Astrocyte (in vitro differentiated cells and primary cell): ENCODE measurements at places on chromosomes 3 and 15. TPM values are rescaled to one million over a fixed set of nuclear protein-coding genes. Genes with fewer than 3 reads are reported as not detected.
A peak's percentile ranks its signal among the peaks of the same experiment; 100 is the strongest.

DNA sequence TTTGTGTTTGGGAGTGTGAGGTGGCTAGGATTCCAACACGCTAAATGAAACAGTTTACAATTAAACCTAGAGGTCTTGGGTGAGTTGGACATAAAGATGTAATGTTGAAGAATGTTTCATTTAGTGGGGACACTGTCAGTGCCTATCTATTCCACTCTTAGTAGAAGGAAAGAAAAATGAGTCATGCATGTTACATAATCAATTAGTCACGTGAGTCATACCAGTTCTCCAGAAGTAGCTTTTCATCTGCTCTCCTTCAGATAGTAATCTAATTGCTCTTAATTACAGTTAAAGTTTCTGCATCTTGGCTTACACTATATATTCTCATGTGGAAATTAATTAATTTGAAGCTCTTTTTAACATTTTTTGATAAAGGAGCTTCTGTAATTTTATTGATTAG is 115.7 kb upstream of the P2RY1 start:
- no peaks in the 10 kb centered on the region for H3K4me1 ChIP-seq
- no peaks in the 10 kb centered on the region for H3K27me3 ChIP-seq
- peak; percentile 43 for DNase-seq
- H3K27ac ChIP-seq: no peak overlapping the region
- no peak overlapping the region for H3K4me3 ChIP-seq

AHSG gene
- not detected in 2 replicates for total RNA-seq

NBEAL2 gene
- total RNA-seq: 11.4 and 14.8 TPM in 2 replicates

- peak; percentile 96 for DNase-seq
- H3K4me1 ChIP-seq: peaks cover 26% of the 10 kb centered on the region
- peaks cover 12% of the 10 kb centered on the region for H3K36me3 ChIP-seq
Observed at GRCh38 chr15:67196672-67197363, 57.6 kb downstream of the AAGAB start.

- peaks cover 21% of the 10 kb centered on the region for H3K27me3 ChIP-seq
- H3K4me3 ChIP-seq: no peak overlapping the region
Observed at GRCh38 chr3:10955711-10956453, 36.7 kb upstream of the SLC6A1 start.

TEX55 gene
- not detected in 2 replicates for total RNA-seq

DNA sequence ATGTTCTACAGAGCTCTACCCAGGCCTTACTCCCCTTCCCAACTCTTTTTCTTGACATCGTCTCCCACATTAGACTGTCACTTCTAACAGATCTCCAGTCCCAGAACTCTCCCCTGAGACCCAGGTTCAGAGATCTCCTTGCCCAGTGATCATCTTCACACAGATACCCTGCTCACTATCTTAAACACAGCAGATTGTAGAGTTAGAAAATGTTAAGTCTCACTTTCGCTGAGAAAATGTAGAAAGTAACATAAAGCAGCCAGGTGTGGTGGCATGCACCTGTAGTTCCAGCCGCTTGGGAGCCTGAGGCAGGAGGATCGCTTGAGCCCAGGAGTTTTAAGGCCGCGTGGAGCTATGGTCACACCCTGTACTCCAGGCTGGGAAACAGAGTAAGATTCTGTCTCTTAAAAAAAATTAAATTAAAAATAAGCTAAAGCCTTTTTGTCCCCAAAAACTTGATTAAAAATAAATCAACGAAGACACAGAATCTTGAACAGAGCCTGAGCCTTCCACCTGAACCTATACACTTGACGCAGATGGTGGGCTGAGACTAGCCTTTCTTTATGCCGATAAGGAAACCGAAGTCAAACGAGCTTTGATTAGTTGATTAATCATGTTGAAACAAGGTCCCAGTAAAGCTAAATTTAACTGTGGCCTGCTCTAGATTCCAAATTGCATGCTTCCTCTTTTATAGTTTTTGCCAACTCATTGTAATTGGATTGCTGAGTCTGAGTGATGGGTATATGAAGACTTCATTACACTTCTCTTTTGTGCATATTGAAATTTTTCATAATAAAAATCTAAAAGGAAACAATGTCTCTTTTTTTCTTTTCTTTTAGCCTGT is 31.3 kb upstream of the BLM start:
- peaks cover 9% of the 10 kb centered on the region for H3K4me1 ChIP-seq
- no peaks in the 10 kb centered on the region for H3K27me3 ChIP-seq
- DNase-seq: no peak

GRCh38 chr15:75161106-75161916 is 40.4 kb upstream of the C15orf39 start:
- no peak overlapping the region for H3K4me3 ChIP-seq
- no peaks in the 10 kb centered on the region for H3K4me1 ChIP-seq
- H3K27me3 ChIP-seq: no peaks in the 10 kb centered on the region

AP3B2 gene
- total RNA-seq: 7.2 and 11.5 TPM in 2 replicates

DNA sequence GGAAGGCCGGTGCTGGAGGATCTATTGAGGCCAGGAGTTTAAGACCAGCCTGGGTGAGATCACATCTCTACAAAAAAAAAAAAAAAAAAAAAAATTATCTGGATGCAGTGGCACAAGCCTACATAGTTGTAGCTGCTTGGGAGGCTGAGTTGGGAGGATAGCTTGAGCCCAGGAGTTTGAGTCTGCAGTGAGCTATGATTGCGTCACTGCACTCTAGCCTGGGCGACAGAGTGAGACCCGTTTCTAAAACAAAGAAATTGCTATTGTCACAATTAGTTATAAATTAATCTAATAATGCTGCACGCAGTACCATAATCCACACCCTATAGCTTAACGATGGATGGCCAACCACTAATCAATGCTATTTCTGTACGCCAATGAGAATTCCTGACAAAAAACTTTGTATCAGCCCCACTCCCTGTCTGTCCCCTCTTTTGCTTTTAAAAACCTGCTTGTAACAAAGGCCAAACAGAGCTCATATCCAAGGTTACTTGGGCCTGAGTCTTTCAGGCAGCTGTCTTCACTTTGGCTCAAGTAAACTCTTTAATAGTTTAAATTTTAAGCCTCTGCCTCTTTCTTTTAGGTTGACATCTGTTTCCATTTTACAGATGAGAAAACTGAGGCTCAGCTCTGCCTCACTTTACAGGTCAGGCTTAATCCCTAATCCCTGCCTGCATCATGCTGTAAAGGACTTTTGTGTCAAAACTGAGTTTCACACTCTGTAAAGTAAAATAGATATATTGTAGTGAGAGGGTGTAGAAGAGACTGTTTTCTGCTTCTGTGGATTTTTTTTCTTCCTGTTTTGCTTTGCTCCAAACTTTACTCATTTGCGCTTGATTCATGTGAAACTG is 10.9 kb downstream of the FLNB start:
- DNase-seq: no peak
- no peaks in the 10 kb centered on the region for H3K36me3 ChIP-seq
- H3K27ac ChIP-seq: no peak overlapping the region
- H3K4me3 ChIP-seq: no peak overlapping the region

CACNA2D3 gene
- total RNA-seq: 0.34 and 0.70 TPM in 2 replicates

GRCh38 chr15:64023220-64023619 is 23.1 kb downstream of the DAPK2 start:
- H3K27me3 ChIP-seq: no peaks in the 10 kb centered on the region
- DNase-seq: no peak
- no peak overlapping the region for H3K27ac ChIP-seq
- H3K4me1 ChIP-seq: no peaks in the 10 kb centered on the region
- H3K4me3 ChIP-seq: no peak overlapping the region

KCNAB1 gene
- 0.30 and 0.72 TPM in 2 replicates for total RNA-seq

SLC28A2 gene
- total RNA-seq: not detected in 2 replicates

GRCh38 chr15:52656412-52656811 is 22.8 kb downstream of the ATOSA start:
- no peak for DNase-seq
- H3K27me3 ChIP-seq: no peaks in the 10 kb centered on the region
- no peak overlapping the region for H3K4me3 ChIP-seq

FSD2 gene
- total RNA-seq: 0.09 TPM in 1 of 2 replicates, not detected in the other

GRCh38 chr3:138445236-138445635 is 10.8 kb downstream of the ESYT3 start:
- H3K4me3 ChIP-seq: no peak overlapping the region
- H3K4me1 ChIP-seq: peaks cover 13% of the 10 kb centered on the region
- DNase-seq: no peak
- no peaks in the 10 kb centered on the region for H3K27me3 ChIP-seq

DNA sequence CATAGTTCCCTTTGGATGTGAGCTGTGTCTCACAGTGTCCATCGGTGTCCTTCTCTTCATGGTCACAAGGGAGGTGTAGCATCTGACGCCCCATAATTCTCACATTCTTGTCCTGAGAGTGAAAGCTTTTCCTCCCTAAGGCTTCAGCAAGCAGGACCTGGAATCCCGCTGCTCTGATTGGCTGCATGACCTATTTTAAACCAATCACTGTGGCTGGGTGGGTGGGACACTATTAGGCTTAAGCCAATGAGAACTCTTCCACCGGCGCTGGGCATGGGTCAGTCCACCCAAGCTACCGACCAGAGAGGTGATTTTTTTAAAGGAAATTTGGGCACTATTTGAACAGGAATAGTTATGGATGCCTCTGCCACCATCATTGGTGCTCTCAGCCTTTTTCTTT is 385.9 kb downstream of the MFSD1 start:
- no peak for DNase-seq
- peaks cover 32% of the 10 kb centered on the region for H3K4me1 ChIP-seq
- no peaks in the 10 kb centered on the region for H3K36me3 ChIP-seq
- H3K4me3 ChIP-seq: no peak overlapping the region
- no peaks in the 10 kb centered on the region for H3K27me3 ChIP-seq

- no peak overlapping the region for H3K4me3 ChIP-seq
- no peaks in the 10 kb centered on the region for H3K27me3 ChIP-seq
- no peak for DNase-seq
- H3K4me1 ChIP-seq: no peaks in the 10 kb centered on the region
Observed at GRCh38 chr3:190357468-190357867, 30.5 kb upstream of the CLDN16 start.

DNA sequence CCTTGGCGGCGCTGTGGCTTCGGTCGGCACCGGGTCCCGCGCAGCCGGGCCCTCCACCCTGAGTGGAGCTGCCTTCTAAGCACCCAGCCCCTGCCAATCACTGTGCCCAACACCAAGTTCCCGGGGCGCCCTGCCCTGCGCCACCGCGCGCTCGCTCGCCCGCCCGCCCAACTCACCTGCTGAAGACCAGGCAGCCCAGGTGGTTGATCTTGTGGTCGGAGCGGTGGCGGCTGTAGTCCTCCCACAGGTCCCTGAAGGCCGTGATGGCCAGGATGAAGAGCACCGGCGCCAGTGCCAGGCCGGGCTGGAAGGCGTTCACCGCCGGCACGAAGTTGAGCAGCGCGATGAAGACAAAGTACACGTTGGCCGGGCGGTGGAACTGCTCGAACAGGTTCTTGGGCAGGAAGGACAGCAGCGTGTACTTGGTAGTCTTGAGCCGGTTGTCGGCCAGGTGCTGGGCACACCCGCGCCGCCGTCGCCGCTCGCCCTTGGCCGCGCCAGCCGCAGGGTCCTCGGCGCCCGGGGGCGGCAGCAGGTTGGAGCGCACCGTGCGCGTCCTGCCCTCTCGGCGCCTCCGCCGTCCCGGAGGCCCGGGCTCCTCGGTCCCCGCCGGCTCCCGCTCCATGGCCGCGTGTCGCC is 536 bp downstream of the ATP10A start:
- peak overlapping the region; percentile 78 for H3K4me3 ChIP-seq
- H3K4me1 ChIP-seq: peaks cover 22% of the 10 kb centered on the region
- H3K36me3 ChIP-seq: no peaks in the 10 kb centered on the region
- H3K27ac ChIP-seq: peak overlapping the region; percentile 44
- no peak for DNase-seq

DNA sequence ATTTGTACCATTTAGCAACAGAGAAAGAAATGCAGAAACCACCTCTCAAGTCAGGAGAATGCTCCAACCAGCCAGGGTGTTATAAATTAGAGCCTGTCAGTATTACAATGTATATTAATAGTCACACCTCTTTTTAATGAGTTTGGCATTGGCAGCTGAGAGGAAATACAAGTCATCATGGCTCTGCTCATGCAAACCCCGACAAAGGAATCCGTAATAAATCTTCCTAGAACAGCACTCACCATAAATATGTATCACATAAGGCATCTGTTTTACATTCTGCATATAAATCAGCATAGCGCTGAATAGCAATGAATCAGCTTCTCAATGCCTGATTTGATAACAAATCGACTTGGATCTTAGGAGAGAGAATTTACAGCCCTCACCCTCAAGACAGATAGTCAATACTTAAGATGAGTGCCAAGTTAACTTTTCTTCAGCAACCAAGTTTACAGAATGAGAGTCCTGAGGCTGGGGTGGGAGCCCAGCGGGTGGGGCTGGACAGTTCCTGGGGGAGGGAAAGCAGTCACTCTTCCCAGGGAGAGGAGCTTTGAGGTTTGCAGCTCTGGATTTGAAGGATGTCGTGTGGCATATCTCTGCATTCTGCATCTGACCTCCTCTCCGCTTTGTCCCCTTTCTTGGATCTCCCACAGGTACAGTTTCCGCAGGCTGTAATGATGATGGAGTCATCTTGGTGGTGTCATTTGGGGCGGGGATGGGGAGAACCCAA is 1034.4 kb upstream of the NR2F2 start:
- H3K27ac ChIP-seq: no peak overlapping the region
- H3K4me3 ChIP-seq: no peak overlapping the region
- DNase-seq: peak; percentile 58
- no peaks in the 10 kb centered on the region for H3K4me1 ChIP-seq

SMAD3 gene
- total RNA-seq: 65.6 and 78.0 TPM in 2 replicates

DNA sequence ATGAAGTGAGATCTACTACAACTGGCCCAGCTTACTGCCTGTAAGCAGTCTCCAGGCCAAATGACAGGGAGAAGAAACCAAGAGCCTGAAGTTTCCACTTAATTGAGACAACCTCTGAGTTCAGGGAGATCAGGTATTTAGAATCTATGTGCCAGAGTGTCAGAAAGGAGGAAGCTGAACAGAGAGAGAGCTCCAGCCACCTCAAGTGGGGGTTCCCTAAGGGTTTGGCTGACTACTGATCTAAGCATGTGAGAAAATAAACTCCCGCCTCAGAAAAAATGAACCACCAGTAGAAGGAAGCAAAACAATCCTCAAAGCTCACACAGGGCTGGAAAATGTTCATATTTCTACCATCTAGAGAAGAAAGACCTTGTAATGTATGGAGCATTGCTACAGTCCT is 25.0 kb downstream of the ADAM10 start:
- H3K4me1 ChIP-seq: peaks cover 7% of the 10 kb centered on the region
- no peak overlapping the region for H3K4me3 ChIP-seq
- no peaks in the 10 kb centered on the region for H3K27me3 ChIP-seq
- DNase-seq: peak; percentile 56

NPAP1 gene
- total RNA-seq: not detected in 2 replicates

DUOX1 gene
- total RNA-seq: 0.07 and 0.26 TPM in 2 replicates

DNA sequence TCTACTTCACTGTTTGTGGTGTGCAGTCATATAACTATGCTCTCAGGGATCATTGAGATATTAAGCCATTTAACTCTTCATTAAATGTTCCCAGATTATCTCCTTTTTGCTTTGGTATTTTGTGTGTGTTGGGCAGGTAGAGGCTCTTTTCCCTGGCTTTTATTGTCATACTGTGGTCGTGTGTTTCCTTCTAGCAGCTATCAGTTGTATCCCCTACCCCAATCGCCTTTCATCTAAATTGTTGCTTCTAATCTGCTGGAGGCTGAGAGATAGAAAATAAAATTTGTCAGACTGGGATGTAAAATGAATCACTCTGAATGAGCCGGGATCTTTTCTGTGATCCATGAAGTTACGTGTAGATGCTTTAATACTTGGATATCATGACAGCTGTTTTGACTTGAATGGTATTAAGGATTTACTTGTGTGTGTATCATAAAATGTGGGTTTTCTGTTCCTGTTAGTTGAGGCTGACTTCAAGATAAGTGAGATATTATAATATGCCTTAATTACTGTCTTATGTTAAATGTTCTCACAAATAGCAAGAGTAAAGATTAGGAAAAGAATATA is 9.2 kb downstream of the NFKBIZ start:
- no peak for DNase-seq
- H3K27me3 ChIP-seq: no peaks in the 10 kb centered on the region
- peaks cover 6% of the 10 kb centered on the region for H3K4me1 ChIP-seq
- H3K27ac ChIP-seq: no peak overlapping the region
- no peak overlapping the region for H3K4me3 ChIP-seq
- H3K36me3 ChIP-seq: peaks cover 78% of the 10 kb centered on the region
